Pons (tissue), 1 donor: ENCODE measurements at places on chromosomes 1 and 21.

DNA sequence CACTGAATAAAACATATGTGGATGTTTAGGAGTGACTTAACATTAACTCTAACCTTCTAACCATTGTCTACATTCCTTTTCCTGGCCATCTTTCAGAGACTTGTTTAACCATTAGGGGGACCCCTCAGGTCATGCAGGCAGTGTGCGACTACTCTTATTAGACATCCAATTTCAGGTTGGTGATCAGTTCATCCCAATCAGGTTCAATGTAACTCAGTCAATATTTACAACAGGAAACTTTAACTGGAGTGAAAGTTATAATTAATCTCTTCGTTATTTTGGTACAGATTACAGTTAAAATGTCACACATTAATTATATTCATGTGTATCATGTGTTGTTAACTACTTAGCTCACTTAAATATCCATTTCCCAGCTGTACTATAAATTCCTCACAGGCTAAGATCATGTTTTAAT, 68.8 kb upstream of the RGS1 start:
- DNase-seq: no peak

DNA sequence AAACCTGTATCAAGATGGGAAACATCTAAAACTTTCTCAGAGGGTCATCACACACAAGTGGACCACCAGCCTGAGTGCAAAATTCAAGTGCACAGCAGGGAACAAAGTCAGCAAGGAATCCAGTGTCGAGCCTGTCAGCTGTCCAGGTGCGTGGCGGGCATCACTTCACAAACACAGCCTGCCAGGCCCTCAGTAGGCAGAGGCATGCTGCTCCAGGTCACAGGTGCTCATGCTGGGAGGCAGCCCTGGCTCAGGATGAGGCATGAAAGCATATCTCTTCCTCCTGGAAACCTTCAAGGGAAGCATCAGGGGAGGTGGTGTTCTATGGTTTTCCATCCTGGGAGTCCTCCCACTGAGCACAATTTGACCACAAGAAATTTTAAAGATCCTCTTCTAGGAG, 6.3 kb downstream of the CD2 start:
- DNase-seq: no peak

- DNase-seq: no peak
These were observed 30.7 kb downstream of the CDCA8 start for GRCh38 chr1:37723072-37723389.

DNA sequence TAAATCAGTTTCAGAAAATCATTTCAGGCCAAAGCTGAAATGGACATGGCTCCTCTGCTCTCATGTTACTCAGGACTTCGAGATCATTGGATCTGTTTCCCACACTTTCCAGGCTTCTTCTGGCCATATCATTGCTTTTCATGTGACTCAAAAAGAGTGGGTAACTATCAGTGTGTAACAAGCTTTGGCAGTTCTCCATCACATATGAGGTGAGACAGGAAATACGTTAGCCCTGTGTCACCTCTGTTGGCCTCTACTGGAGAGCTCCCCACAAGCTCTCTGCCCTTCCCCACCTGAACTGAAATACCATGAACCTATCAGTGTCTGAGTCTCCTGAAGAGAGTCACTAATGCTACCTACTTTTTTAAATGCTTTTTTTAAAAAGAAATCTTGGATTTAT, 128.2 kb downstream of the LBR start:
- no peak for DNase-seq

GRCh38 chr1:25890239-25891034, 14.9 kb upstream of the PAQR7 start:
- DNase-seq: no peak

GRCh38 chr1:206839857-206840256, 25.6 kb upstream of the IL20 start:
- no peak for DNase-seq

GRCh38 chr21:42849759-42850412, 29.5 kb downstream of the WDR4 start:
- no peak for DNase-seq

- DNase-seq: no peak
These were observed 10.3 kb upstream of the S100A7 start for GRCh38 chr1:153470707-153471106.

- no peak for DNase-seq
These were observed 11.4 kb upstream of the ZNF669 start for GRCh38 chr1:247115545-247115944.

GRCh38 chr1:18956193-18957135, at the start of gene IFFO2:
IFFO2 (minus strand) TSS chr1:18956676; CDS start chr1:18956332, 344 bp downstream.
- peak; percentile 96 for DNase-seq

DNA sequence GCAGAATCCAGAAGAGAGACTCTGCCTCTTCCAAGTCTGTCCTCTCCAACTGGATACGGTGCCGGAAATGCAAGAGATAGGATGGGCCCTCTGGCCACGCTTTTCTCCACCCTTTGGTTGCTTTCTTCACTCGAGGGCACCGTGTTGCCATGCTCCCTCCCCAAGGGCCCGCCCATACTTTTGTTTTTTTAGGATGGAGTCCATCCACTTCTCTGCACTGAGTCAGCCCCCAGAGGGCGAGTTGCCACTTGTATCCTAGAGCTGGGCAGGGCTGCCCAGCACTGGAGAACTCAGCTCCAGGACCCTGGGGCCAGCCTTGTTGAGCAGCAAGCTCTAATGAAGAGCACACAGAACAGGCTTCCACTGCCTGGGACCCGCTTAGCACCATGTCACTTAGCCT, 25.5 kb downstream of the IFNGR2 start:
- DNase-seq: no peak

- DNase-seq: no peak
These were observed 44.3 kb upstream of the KCNK1 start for GRCh38 chr1:233569636-233570035.

DNA sequence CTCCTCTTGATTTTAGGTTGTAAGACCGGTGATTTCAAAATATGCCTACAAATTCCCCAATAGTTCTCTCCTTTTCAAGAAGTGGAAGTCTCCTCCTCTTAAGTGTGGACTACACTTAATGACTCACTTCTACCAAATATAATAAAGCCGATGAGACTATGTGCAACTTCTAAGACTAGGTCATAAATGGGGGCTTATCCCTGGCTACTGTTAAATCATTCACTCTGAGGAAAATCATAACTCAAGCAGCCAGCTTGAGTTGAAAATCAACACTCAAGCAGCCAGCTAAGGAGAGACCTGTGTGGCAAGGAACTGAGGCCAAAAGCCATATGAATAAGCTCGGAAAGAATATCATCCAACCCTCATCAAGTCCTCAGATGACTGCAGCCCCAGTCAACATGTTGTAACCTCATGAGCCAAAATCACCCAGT, 49.6 kb upstream of the PSMG1 start:
- no peak for DNase-seq

DNA sequence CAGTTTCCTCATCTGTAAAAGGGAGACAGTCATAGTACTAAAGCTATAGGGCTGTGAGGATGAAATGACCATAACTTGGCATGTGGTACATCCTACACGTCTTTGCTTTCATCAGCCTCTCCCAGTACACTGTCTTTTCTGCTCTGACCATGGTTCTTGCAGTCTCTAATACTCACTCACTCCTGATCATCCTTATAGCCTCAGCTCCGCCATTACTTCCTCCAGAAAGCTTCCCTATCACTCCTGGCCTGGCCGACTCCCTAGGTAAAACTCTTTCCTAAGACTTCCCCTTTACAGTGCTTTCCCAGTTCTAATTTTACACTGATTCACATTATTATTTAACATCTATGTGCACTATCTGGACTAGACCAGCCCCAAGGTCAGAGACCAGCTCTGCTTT, 5.0 kb upstream of the MRPL24 start:
- DNase-seq: no peak

DNA sequence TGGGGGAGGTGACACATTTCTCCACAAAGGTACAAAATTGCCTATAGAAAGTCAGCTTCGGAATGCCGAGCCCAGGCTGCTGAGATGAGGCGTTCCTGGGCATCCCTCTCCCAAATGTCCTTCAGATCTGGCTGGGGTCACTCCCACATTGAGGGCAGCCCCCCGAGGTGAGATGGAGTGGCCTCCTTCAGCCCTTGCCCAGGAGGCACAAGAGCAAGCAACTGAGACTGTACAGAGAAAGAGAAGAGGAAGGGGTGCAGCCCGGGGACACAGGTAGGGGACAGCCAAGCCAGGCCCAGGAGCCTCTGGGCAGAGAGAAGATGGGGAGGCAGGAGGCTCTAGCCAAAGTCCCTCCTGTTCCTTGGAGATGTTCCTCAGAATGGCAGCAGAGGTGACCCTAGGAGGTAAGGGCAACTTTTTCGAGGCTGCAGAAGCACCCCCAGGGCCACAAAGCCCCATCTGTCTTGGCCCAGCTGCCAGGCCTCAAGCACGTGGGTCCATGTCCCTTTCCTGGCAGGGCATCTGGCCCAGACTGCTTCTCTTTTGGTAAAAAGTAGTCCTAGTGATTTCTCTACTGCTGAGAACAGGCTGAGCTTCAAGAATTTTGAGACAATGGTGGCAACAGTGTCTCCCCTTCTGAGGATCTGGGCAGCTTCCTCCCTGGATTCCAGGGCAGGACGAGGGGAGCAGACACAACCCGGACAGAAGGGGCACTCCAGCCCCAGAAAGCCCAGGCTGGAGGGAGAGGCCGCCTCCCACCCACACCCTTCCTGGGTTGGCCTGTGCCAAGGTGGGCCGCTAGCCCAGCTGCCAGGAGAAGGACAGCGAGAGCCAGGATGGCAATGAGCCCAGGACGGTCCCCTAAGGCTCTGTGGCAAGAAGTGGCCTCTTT, 68.0 kb downstream of the LRRN2 start:
- peak; percentile 53 for DNase-seq

DNA sequence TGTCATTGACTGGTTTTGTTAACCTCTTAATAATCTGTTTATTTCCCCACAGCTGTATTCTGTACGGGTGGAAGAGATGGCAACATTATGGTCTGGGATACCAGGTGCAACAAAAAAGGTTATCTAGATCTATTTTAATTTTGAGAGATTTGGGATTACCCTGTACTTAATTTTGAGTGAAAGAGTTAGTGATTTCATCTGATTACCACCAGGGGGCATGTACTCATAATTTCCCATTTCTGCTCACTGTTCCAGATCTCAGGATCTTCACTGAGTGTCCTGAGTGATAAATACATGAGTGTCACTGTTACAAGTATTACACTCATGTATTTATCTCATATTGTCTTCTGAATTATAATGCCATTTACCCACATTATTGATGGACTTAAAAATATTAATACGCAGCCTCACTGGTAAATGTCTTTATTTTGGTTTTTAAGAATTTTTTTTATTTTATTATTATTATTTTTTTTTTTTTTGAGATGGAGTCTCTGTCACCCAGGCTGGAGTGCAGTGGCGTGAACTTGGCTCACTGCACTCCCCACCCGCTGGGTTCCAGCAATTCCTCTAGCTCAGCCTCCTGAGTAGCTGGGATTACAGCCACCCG, 27.4 kb downstream of the DTL start:
- DNase-seq: peak; percentile 74

DNA sequence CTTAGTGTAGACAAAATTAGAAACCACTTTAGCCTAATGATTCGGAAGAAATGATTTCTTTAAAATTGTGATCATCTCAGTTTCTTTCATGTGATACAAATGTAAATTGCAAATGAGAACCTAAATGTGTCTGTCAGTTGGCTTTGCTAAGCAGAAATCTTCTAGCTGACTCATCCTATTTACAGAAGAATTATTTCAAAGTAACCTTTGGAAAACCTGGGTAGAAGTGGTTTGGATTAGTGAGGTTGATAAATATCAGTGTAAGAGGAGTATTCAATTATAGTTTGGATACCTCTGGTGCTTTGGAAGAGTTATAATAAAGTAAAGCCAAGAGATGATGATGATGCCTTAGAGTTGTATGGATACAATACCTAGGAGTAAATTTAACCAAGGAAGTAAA, 37.4 kb downstream of the CC2D1B start:
- no peak for DNase-seq

GRCh38 chr21:34933609-34934335, 115.3 kb downstream of the RUNX1 start:
- DNase-seq: no peak

- no peak for DNase-seq
These were observed 43.8 kb upstream of the DMBX1 start for GRCh38 chr1:46445773-46446256.

- DNase-seq: peak; percentile 37
These were observed 8.0 kb downstream of the FCAMR start for GRCh38 chr1:206962272-206962671.

GRCh38 chr1:94603663-94604062, 62.1 kb upstream of the F3 start:
- no peak for DNase-seq

DNA sequence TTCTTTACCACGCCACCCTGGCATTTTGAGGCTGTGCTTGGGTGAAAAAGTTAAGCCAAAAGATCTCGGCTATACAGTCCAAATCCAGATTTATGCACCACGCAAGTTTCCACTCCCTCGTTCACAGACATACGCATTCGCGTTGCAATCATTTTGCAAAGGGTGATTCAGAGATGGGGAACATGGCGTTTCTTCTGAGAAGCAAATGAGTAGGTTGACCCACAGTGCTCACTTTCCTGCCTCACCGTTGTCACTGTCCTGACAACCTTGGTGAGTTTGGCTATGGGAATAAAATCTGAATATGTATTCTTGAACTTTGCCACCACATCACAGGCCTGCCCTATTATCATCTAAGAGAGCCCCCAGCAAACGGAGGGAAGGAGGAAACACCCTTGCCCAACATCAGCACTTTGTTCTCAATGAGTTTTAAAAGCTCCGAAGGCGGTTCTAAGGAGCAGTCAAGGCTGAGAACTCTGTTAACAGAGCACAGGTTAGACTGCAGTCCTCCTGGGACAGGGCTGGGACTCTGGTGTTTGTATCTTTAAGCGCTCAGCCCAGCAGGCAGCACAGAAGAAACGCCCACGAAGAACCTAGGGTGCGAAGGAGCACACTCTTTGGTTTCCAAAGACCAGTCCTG, 86.4 kb downstream of the RUNX1 start:
- DNase-seq: no peak

- no peak for DNase-seq
These were observed 69.0 kb upstream of the KAZN start for GRCh38 chr1:14529475-14529874.

DNA sequence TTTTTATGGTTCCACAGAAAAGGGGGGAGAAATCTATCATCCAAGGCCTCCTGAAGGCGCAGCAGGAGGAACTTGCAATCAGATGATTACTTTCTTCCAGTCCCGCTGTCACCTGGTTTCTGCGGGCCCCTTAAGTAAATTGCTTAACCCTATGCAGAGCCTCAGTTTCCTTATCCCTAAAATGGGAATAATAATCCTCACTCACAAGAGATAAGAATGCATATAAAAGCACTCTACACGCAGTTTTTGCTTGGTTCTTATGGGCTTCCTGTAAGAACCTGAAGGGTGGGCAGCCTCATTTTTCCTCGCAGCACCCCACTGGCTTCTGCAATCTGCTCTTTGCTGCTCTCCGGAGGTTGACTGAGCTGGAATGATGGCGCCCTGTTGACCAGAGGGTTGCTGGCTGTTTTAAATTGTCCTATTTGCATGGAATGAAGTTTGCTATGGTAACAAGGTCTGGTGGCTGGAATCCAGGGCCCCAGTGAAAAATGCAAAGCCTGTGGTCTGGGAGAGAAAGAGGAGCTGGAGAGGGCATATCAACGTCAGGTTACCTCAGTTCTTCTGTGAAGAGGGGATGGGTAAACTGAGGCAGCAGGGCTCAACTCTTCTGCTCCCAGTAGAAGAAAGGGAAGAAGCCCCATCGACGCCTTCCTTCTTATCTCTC, 1.0 kb upstream of the KAZN start:
- DNase-seq: no peak

- DNase-seq: no peak
These were observed 85.1 kb downstream of the PLPP3 start for GRCh38 chr1:56494306-56494705.

GRCh38 chr1:8752411-8752810, 65.0 kb downstream of the RERE start:
- no peak for DNase-seq

GRCh38 chr21:38416791-38417190, 81.5 kb downstream of the ERG start:
- no peak for DNase-seq

GRCh38 chr1:63046539-63046938, 262.6 kb downstream of the ATG4C start:
- no peak for DNase-seq
